ENCODE measurements at places on chromosomes 2 and 18. TPM values are rescaled to one million over a fixed set of nuclear protein-coding genes. Genes with fewer than 3 reads are reported as not detected.

- no peak overlapping the region for H3K4me3 ChIP-seq
- DNase-seq: no peak
- no peaks in the 10 kb centered on the region for H3K36me3 ChIP-seq
- H3K4me1 ChIP-seq: no peaks in the 10 kb centered on the region
Observed at GRCh38 chr2:22217881-22218280, 1094.1 kb downstream of the TDRD15 start.

DNA sequence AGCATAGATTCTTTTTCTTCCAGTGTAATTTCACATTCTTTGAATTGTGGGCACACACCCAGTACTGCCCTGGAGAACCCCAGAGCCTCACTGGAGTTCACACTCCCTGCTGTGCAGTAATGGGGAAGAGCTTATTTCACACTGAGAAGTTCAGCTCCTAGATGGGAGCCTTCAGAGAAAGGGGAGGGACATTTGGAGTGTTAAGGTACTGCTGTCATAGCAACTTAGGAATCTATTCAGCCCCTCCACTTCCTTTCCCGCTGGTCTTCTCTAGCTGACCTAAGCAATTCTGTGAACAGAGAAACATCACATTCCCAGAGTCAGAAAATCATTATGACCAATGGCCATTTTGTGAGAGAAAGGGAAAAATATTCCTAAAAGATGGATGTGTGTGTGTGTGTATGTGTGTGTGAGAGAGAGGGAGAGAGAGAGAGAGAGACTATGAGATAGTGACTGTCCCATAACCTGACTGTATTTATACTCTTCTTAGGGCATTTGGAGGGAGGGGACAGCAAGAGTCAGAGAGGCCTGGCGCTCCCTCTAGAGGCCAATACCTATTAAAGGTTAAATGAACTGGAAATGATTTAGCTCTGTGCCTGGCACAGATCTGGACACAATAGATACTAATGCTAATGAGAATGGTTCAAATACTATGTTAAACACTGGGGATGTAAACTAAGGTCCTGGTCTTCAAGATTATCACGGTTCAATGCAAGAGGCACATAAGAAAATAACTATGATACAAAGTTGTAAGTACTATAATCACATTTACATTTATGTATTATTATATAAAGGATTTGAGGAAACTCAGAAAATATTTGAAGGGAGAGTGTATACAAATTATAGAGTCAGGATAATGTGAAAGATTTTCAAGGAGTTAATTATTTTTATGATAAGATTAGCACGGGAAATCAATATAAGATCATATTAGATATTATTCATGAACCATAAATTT, 41.5 kb upstream of the RPE start:
- peak; percentile 5 for DNase-seq
- no peaks in the 10 kb centered on the region for H3K36me3 ChIP-seq
- no peaks in the 10 kb centered on the region for H3K27me3 ChIP-seq
- no peak overlapping the region for H3K27ac ChIP-seq
- no peaks in the 10 kb centered on the region for H3K4me1 ChIP-seq
- no peak overlapping the region for H3K4me3 ChIP-seq

GRCh38 chr2:211373203-211373602, 816.8 kb downstream of the CPS1 start:
- no peak for DNase-seq
- H3K36me3 ChIP-seq: no peaks in the 10 kb centered on the region
- no peaks in the 10 kb centered on the region for H3K4me1 ChIP-seq
- no peak overlapping the region for H3K4me3 ChIP-seq
- H3K27ac ChIP-seq: no peak overlapping the region

DNA sequence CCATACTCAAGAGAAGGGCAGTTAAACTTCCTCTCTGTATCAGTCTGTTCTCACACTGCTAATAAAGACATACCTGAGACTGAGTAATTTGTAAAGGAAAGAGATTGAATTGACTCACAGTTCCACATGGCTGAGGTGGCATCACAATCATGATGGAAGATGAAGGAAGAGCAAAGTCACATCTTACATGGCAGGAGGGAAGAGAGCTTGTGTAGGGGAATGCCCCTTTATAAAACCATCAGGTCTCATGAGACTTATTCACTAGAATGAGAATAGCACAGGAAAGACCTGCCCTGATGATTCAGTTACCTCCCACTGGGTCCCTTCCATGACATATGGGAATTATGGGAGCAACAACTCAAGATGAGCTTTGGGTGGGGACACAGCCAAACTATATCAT, 1.4 kb upstream of the IL36B start:
- no peak overlapping the region for H3K4me3 ChIP-seq
- H3K27me3 ChIP-seq: no peaks in the 10 kb centered on the region
- no peaks in the 10 kb centered on the region for H3K4me1 ChIP-seq
- DNase-seq: no peak

GRCh38 chr2:62374301-62375112, 131.5 kb downstream of the TMEM17 start:
- no peaks in the 10 kb centered on the region for H3K36me3 ChIP-seq
- no peaks in the 10 kb centered on the region for H3K4me1 ChIP-seq
- H3K4me3 ChIP-seq: no peak overlapping the region
- H3K27ac ChIP-seq: no peak overlapping the region
- H3K27me3 ChIP-seq: no peaks in the 10 kb centered on the region
- no peak for DNase-seq

DNA sequence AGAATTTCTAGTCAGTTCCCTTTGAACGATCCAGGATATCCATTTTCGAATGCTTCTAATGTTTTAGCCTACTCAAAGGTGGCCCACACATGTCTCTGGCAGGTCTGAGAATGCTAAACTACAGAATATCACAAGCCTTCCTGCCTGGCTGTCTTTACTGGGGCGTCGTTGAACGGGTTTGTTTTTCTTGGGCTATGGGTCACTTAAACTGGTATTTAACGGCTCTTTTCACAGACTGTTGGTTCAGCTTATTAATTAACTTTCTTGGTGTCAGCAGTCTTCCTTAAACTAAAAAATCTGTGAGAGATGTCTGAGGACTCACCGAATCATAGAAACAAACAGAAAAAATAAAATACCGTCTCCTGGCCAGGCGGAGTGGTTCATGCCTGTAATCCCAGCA, 563.2 kb upstream of the NRP2 start:
- no peaks in the 10 kb centered on the region for H3K27me3 ChIP-seq
- DNase-seq: no peak

- peaks cover 9% of the 10 kb centered on the region for H3K36me3 ChIP-seq
- H3K4me3 ChIP-seq: no peak overlapping the region
- no peak for DNase-seq
- peaks cover 48% of the 10 kb centered on the region for H3K4me1 ChIP-seq
Observed at GRCh38 chr2:74501335-74502071, 2.1 kb upstream of the LBX2 start.

DNA sequence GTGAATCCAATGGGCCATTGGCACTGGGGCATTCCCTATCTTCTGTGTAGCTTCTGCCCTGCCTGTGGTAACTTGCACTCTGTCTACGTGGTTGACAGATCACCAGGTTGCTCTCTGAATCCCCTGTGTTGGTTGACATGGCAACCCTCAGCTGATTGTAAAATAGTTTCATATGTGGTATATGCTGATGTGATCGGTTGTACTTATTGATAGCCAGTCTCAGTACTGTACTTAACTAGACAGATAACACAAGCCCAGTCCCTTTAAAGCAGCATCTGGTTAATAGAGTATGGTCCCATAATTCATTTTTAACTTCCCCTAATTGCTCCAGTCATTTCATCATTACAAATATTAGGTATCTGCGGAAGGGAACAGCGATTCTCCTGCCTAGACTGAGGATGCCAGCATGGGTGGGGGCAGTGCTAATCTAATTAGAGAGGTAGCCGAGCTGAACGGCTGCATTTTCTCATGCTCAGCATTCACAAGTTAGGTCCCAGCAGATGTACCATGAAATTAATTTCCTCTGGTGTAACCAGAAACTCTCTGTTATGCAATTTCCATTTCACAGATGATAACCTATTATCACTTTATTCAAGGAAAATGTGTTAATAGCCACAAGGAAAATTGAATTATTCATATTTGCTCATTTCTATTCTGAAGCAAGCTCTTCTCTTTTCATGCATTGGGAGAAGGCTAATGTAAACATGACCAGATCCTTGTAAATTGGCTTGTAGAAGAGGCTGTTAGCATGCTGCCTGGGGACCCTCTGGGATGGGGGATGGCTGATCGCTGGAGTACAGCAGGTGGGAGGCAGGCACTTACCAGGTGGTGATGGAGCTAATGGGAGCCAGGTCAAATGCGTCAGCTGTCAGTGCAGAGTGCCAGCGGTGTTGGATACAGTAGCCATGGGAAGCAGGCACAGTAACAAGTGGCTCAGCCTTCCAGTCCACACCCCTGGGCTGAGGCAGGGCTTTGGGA, 608.3 kb downstream of the GALR1 start:
- no peaks in the 10 kb centered on the region for H3K27me3 ChIP-seq
- H3K27ac ChIP-seq: no peak overlapping the region
- no peak for DNase-seq

- no peak overlapping the region for H3K27ac ChIP-seq
- H3K27me3 ChIP-seq: no peaks in the 10 kb centered on the region
- no peak for DNase-seq
- no peaks in the 10 kb centered on the region for H3K36me3 ChIP-seq
- no peak overlapping the region for H3K4me3 ChIP-seq
Observed at GRCh38 chr2:49199266-49199665, 45.0 kb upstream of the FSHR start.

Gene C2orf81
- total RNA-seq: 0.73 TPM

Gene SIX3
- total RNA-seq: not detected

Gene IL1RL2
- total RNA-seq: 4.3 TPM

Gene KCTD1
- total RNA-seq: 67.1 TPM
